ENCODE measurements at places on chromosomes 4 and X.

GRCh38 chr4:147078362-147078761, 132.7 kb upstream of the TTC29 start:
- no peak for DNase-seq

DNA sequence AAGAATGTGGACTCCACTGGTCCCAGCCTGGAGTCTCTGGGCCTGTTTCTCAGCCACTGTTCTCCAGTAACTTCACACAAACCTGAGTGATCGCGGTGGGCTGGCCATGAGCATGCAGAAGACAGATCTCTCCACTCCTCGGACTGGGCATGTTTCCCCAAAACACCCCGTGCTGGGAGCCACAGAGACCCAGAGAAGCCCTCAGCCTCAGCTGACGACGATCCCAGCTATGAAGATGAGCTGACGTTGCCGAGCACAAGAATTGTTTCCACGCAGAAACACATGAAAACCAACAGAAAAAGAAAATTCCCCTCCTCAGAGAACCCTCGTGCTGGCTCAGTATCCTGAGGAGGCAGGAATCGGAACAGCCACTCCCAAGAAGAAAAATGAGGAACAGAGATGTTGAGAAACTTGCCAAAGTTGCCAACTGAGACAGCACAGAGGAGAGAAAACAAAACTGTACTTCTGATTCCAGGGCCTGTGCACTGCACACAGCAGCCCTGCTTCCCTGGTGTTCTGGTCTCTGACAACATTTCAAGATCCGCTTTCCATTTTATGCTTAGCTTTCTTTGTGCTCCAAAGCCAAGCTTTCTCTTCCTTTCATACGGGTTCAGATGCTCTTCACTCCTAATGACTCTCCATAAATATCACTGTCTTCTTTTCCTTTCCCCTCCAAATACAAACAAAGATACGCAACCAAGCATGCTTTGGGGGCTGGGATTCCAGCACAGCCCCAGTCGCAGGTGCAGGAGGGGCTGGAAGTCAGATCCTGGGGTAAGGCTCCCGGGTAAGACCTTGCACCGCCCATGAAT, 81.4 kb downstream of the IRF2 start:
- no peak for DNase-seq

DNA sequence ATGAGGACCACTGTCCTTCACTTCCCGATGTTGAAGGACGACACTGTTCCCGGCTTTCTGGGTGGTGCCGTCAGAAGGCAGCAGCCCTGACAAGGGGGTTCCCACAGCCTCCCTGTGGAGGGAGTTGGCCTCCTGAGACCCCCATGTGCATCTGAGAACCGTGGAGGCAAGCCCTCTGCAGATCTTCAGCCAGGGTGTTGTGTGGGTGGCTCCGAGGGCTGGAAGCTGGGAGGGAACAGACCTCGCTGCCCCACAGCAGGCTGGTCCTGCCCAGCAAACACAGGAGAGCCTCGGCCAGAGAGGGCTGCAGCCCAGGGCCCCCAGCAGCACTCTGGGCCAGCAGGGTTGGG, 16.2 kb downstream of the DGKQ start:
- no peak for DNase-seq

DNA sequence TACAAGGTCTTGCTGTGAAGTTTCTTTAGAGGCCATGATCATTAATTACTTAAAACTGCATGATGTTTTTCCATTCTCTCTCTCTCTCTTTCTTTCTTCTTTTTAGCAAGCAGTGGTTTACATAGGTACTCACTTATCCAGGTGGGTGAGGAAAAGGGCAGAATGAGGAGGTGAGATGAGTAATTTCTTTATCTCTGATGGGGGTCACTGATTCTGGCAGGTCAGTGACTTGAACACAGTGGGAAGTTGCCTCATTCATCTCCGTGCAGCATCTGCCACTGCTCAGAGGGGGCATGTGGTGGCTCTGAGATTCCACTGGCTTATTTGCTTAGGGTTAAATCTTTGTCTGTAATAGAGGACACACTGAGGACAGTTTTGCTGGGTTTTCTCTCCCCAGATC, 62.6 kb downstream of the FAM114A1 start:
- DNase-seq, result no peak

DNA sequence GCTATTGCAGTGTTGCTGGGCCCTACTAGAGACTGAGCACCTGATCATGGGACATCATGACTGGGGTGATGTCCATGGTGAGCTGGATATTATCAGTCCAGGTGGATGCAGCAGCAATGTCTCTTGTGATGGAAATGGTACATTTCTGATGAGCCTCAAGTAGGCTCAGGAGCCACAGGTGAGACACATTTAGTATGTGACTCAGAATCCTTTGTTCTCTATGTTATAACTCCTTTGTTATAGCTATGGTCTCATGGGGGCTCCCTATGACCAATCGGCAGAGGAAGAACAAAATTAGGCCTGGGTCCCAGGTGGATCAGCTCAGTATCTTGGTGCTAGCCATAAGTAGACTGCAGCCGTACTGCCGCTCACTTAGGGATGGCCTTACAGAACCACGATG, 107.9 kb upstream of the FAT1 start:
- DNase-seq, result no peak

DNA sequence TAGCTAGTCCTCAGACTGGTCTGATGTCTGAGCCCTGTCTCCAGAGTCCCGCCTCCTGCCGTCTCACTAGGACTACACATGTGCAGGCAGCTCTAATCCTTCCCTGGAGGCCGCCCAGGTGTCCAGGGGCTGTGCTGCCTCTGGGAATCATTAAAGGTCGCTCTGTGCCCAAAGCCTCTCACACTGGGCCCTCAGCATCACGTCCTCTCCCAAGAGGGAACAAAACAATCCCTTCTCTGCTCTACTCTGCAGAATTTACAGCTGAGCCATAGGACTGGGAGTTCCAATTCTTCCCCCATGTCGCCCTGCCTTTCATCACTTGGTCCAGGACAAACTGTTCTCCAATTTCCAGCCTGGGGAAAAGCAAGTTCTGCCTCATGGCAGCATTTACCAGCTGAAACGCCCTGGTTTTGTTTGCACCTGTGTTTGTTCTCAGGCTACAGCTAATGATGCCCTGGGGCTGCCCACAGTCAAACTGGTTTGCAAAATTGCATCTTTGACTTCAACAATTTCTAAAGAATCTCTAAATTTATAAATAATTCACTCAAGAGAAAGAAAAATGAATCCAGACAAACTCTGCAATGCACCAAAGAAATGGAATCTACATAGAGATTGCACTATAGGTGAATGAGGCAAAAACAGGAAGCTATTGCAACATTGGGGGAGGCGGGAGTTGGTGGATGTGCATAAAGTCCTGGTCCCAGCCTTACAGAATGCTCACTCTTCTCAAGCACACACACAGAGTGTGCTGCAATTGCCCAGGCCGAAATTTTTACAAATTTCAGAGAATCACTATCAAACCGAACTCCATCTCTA, 7.2 kb upstream of the MRFAP1 start:
- peak; percentile 64 for DNase-seq

DNA sequence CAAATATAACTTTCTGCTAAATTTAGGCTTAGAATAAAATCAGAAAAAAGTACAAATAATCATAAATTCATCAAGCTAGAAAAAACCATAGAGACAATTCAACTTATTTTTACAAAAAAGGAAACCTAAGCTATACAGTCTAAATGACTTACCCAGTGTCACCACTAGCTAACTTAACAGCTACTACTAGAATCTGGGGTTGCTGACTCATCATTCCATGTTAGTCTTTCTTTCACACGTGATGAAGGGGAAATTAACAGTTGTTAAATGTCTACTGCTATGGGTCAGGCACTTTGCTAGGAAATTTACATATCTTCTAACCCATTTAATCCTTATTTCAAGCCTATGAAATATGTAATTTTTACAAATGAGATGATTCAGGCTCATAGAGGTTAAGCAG, 349.3 kb upstream of the GALNT7 start:
- DNase-seq, result no peak

DNA sequence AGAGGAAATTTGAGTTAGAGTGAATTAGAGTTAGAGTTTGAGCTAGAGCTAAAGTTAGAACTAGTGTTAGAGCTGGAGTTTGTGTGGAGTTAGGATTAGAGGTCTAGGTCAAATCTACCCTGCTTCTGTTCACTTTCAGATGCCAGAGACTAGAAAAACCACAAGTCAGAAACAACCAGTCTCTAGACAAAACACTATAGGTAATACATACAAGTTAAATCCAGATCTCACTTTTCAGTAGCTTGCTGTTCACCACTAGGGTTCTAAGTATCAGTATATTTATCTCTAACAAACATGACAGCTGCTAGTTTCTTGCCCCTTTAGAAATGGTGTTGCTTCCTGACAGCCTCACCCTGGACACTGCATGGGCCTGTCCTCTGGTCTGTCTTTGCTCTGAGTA, 300.7 kb downstream of the ARAP2 start:
- no peak for DNase-seq

- no peak for DNase-seq
Measured at GRCh38 chrX:96170626-96171025, 514.0 kb upstream of the DIAPH2 start.

GRCh38 chr4:121653986-121654385, 42.8 kb downstream of the ANXA5 start:
- no peak for DNase-seq

GRCh38 chr4:19947349-19947748, 304.4 kb upstream of the SLIT2 start:
- DNase-seq, result no peak

- DNase-seq, result no peak
Measured at GRCh38 chrX:29422034-29422433, 793.3 kb upstream of the MAGEB2 start.

DNA sequence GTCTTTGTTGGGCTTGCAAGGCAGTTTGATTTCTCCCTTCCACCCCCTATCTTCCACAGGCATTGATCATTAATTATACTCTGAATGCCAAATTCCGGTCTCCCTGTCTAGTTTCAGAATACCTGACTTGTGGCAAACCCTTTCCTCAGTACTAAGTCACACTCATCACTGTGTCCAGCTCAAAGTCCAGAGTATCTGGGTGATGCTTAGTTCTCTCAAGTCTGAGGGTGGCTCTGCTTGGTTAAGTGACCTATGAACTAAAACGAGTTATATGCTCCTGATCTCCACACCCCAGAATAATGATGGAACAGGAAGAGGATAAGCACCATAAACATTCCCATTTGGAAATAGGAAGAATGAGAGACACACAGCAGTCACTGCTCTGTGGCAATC, 6.5 kb downstream of the SMIM9 start:
- DNase-seq, result no peak
